ENCODE measurements at places on chromosomes 6 and 20. TPM values are rescaled to one million over a fixed set of nuclear protein-coding genes. Genes with fewer than 3 reads are reported as not detected.

DNA sequence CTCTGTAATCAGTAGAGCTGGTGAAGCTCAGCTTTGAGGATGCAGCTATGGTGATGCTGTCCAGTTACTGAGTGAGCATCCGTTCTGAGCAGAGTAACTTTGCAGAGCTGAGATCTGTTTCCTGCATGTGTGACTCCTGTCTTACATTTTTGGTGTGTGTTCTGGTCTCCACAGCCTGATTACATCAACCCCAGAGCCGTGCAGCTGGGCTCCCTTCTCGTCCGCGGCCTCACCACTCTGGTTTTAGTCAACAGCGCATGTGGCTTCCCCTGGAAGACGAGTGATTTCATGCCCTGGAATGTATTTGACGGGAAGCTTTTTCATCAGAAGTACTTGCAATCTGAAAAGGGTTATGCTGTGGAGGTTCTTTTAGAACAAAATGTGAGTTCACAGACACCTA, 81.6 kb downstream of the FAM120B start:
- DNase-seq = no peak

- DNase-seq = no peak
These were observed 552.3 kb downstream of the KIF16B start for GRCh38 chr20:16020971-16021370.

GRCh38 chr20:7155794-7156193, 388.3 kb downstream of the BMP2 start:
- DNase-seq = no peak

DNA sequence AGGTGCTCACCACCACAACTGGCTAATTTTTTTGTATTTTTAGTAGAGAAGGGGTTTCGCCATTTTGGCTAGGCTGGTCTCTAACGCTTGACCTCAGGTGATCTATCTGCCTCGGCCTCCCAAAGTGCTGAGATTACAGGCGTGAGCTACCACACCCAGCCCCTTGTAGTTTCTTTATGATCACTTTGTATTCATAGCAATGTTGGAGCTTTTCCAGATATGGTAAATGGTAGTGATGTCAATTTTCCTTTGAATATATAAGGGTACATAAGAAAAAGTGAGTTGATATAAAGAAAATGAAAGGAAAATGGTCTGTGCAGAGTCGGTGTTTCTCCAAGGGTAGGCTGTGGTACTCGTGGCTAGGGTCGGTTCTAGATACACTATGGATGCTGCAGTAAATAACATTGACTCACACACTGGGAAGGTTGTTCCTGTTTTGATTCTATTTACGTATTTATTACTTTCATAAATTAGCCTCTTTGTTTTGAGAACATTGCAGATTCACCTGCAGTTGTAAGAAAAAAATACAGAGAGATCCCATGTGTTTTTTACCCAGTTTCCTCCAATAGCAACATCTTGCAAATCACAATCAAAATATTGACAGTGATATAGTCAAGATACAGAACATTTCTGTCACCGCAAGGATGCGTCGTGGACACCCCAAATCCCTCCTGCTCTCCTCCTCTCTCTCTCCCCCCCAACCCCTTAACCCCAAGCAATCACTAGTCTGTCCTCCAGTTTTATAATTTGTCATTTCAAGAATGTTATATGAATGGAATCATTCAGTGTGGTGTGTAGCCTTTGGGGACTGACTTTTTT, 2.5 kb downstream of the ZNF831 start:
- peak; percentile 40 for DNase-seq

GRCh38 chr20:63974402-63975200, 4.8 kb downstream of the SAMD10 start:
- no peak for DNase-seq

DNA sequence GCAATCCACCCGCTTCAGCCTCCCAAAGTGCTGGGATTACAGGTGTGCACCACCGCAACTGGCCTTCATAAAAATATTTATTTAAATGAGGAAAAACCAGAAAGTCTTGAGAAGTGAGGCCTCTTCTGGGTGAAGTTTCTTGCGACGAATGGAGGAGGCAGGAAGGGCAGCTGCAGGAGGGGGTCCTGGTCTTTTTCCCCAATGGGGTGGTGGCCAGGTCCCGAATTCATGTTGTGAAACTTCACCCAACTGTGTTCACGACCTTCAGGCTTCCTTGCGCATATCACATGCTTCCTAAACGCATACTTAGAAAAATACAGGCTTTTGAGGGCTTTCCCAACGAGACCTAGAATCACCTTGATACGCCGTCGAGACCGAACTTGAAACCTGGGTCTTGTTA, 145.1 kb downstream of the CDH4 start:
- DNase-seq = no peak

- no peak for DNase-seq
These were observed 53.9 kb upstream of the SOX4 start for GRCh38 chr6:21539621-21540100.

DNA sequence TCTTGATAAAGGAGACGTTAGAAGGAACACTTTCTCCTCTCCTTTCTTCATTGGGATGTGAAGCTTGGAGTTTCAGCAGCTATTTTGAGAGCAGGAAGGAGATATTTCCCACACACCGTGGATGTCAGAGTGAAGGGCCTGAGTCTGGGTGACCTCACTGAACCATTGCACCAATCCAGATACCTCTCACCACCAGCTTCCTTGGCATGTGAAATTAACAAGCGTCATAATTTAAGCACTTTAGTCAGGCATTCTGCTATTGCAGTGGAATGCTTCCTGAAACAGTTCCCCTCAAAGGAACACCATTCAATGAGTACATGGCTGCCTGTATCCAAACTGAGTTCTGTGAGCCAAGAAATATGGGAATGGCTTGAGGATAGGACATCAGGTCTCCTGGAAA, 83.7 kb downstream of the CHMP4B start:
- no peak for DNase-seq

- DNase-seq = no peak
These were observed 39.2 kb downstream of the METTL24 start for GRCh38 chr6:110318971-110319370.

- DNase-seq = no peak
These were observed at the start of gene TAAR1 for GRCh38 chr6:132659082-132659481. TSS of gene TAAR1 (minus strand) at chr6:132659182. CDS start at chr6:132646003, 13,179 bp downstream.

- no peak for DNase-seq
These were observed 13.9 kb downstream of the TMEM151B start for GRCh38 chr6:44284121-44284520.

Gene SIRPD
- total RNA-seq = not detected

Gene DCDC2
- not detected for total RNA-seq

Gene CENPW
- total RNA-seq = 4.5 TPM

Gene FAM184A
- 7.7 TPM for total RNA-seq

Gene IFT52
- 13.1 TPM for total RNA-seq

All from CD4-positive, CD25-positive, alpha-beta regulatory T cell (primary cell).